ENCODE measurements at places on chromosomes 12 and 14.

DNA sequence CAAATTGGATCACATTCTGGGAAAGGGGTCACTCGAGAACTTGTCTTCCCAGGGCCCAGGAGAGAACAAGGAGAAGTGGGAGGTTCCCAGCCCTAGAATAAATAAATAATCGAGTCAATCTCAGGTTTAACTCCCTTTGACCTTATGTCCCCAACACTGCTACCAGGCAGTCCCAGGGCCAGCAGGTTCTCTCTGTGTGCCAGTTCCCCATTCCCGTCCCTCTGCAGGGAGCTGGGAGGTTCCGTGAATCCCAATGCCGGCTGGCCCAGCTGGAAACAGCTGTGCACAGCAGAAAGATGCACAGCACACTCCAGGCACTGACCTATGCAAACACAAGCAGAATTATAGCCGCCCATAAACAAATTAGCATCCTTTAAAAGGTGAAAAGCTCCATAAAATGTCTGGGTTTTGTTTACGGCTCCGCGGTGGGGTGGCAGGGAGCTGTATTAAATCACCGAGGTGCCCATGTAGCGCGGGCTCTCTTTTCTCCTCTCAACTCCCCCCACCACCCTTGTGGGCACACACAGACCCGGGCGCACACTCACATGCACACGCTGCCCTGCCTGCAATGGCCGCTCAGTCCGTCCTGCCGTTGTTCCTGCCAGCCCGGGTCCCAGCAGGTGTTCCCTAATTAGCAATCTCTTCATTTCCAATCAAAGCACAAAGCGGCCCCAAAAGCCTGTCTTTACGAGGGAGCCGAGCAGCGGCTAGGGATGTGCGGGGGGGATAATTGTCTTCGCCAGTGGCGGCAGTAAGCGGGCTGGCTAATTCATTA, 46.6 kb upstream of the ESRRB start:
- no peaks in the 10 kb centered on the region for H3K27me3 ChIP-seq
- DNase-seq: no peak
- peaks cover 5% of the 10 kb centered on the region for H3K4me1 ChIP-seq
- no peaks in the 10 kb centered on the region for H3K36me3 ChIP-seq
- H3K4me3 ChIP-seq: no peak overlapping the region
- H3K27ac ChIP-seq: no peak overlapping the region

DNA sequence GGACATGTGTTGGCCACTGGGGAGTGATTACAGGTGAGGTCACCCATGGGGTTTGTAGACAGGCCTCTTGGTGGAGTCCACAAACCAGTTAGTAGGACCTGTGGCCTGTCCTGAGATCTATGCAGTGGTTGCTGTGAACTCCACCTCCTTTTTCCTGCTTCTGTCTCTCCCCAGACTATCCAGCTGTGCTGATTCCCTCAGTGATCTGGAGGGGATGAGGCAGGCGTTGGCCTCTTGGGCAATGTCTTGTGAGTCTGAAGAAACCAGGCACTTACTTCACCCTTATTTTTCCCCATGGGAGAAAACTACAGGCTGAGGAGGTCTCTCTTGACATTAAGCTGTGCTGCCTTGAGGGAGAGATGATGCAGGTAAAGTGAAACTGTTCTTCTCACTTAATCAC, 257.2 kb upstream of the PRICKLE1 start:
- no peaks in the 10 kb centered on the region for H3K4me1 ChIP-seq
- no peaks in the 10 kb centered on the region for H3K36me3 ChIP-seq

DNA sequence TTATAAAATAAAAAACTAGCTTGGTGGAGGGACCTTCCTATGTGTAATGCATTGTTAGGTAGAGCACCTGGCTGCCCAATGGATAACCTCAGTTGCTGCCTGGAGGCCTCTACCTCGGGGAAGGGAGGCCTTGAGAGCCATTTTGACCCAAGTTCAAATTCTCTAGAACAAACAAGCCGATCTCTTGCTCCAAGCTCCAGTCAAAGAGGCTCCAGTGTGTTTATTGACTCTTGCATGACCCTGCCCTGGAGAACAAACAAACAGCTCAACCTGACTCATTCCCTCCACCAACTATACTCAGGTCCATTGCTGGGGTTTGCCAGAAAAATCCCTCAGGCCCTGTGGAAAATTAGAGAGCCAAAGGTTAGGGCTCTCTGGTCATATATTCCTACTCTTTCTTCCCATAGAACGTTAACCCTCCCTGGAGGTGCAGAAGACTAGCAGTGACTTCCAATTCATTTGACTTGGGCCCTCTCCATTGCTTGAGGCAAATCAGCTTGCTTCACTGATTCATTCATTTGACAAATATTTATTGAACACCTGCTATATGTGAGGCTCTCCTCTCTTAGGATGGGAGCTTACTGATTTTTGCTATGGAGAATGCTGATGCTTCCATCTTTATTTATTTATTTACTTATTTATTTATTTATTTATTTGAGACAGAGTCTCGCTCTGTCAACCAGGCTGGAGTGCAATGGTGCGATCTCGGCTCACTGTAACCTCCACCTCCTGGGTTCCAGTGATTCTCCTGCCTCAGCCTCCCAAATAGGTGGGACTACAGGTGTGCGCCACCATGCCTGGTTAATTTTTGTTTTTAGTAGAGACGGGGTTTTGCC, 73.7 kb upstream of the CISTR start:
- no peaks in the 10 kb centered on the region for H3K4me1 ChIP-seq
- H3K4me3 ChIP-seq: no peak overlapping the region
- no peaks in the 10 kb centered on the region for H3K36me3 ChIP-seq
- H3K27me3 ChIP-seq: no peaks in the 10 kb centered on the region
- no peak overlapping the region for H3K27ac ChIP-seq
- no peak for DNase-seq

- no peaks in the 10 kb centered on the region for H3K4me1 ChIP-seq
- H3K36me3 ChIP-seq: no peaks in the 10 kb centered on the region
- H3K4me3 ChIP-seq: no peak overlapping the region
- DNase-seq: no peak
Observed at GRCh38 chr14:65872536-65872935, 460.0 kb downstream of the FUT8 start.

- no peaks in the 10 kb centered on the region for H3K36me3 ChIP-seq
- H3K27ac ChIP-seq: no peak overlapping the region
- no peaks in the 10 kb centered on the region for H3K27me3 ChIP-seq
- DNase-seq: no peak
Observed at GRCh38 chr14:98070536-98070935, 1201.5 kb downstream of the BCL11B start.

DNA sequence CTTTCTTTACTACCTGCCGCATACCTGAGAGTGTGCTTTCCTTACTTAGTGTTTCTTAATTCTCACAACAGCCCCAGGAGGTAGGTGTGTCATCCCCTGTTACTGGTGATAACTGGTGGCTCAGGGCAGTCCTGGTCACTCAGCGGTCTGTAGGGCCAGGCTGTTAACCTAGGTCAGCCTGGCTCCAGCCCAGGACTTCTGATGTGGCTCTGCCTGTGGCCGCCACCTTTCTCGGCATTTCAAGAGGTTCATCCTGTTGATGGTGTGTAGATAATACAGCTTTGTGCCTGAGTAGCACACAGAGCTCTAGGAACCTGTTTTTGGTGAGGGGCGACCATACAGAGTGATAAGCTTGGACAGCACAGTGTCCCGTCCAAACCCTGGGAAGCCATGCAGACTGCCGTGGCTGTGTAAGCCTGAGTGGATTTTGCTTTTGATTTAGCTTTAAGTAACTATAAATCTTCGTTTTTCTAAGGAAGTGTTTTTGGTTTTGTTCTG, 11.9 kb upstream of the DNAH10 start:
- H3K4me1 ChIP-seq: no peaks in the 10 kb centered on the region
- no peaks in the 10 kb centered on the region for H3K36me3 ChIP-seq
- H3K27ac ChIP-seq: no peak overlapping the region
- no peak for DNase-seq

DNA sequence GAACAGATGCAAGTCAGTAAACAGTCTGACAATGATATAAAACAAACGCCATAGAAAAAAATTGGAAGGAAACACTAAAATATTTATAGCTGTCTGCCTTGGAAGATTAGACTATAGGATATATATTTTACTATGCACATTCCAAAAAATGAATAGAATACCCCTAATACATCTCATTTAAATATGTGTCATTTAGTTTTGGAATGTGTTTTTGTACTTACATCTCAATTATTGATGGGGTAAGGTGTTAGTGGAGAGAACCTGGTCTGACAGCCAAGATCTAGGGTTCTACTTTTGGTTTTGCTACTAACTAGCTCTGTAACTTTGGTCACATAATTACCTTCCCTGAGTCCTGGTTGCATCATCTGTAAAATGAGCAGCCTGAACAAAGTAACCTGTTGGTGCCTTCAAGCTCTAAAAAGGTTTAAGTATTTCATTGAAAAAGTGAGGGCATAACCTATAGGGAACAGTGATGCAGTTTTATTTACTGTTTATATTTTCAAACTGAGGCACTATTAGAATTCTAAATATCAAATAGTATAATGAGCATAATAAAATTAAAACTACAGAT, 28.6 kb upstream of the SLC6A13 start:
- no peak for DNase-seq
- H3K4me1 ChIP-seq: peaks cover 7% of the 10 kb centered on the region

DNA sequence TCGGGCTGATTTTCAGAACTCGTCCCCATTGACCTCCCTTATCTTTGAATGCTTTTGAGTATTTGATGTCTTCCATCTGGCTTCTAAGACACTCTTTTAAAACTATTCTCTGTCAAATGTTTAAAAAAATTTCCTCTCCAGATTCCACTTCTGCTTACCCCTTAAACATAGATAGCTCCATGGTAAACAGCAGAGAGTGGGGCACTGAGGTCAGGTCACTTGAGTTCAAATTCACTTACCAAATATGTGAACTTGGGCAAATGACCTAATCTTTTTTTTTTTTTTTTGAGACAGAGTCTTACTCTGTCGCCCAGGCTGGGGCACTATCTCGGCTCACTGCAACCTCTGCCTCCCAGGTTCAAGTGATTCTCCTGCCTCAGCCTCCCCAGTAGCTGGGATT, 126.8 kb upstream of the CPSF6 start:
- no peak overlapping the region for H3K4me3 ChIP-seq
- H3K4me1 ChIP-seq: peaks cover 9% of the 10 kb centered on the region
- H3K27me3 ChIP-seq: no peaks in the 10 kb centered on the region
- DNase-seq: no peak

DNA sequence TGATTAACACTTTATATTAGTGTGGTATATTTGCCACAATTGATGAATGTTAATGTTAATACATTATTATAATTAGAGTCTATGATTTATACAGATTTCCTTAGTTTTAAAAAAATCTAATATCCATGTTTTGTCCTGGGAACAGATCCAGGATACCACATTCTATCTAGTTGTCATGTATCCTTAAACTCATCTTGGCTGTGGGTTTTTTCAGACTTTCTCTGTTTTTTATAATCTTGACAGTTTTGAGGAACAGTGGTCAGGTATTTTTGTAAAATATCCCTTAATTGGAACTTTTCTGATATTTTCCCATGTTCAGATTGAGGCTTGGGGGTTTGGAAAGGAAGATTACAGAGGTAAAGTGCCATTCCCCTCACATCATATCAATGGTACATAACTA, 104.1 kb downstream of the LMNTD1 start:
- DNase-seq: no peak
- H3K27me3 ChIP-seq: no peaks in the 10 kb centered on the region
- no peaks in the 10 kb centered on the region for H3K36me3 ChIP-seq
- H3K27ac ChIP-seq: no peak overlapping the region
- H3K4me3 ChIP-seq: no peak overlapping the region
- no peaks in the 10 kb centered on the region for H3K4me1 ChIP-seq

DNA sequence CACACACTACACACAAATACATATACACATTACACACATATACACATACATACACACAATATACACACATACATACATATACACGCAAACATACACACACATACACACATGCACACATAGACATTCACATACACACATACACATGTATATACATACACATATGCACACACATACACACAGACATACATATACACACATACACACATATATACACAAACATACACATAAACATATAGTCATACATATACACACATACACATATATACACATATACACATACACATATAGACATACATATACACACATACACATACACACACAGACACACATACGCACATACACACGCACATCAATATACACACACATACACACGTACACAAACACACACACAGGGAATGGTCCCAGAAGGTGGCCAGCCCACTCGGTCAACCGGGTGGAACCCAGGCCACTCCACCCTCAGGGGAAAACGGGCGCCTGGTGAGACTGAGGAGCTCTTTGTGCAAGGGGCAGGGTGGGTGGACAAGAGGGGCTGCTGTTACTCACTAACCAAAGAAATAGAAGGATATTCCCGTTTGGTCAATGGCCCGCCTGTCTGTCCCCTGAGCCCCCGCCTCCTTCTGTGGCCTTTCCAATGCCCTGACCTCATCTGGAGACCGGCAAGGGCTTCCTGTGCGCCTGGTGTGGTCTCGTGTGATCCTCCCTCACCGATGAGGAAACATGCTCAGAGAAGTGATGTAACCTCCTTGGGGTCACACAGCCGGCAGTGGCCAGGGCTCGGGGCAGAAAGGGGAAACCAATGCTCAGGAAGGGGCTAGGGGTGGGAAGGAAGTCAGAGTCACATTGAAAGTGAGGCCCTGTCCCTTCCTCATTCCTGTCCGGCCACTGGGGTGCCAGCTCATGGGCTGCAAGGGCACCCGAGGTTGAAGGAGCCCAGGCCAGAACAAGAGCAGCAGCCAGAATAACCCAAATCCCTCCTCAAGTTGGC, 5.3 kb downstream of the TRPV4 start:
- H3K4me3 ChIP-seq: no peak overlapping the region
- peaks cover 5% of the 10 kb centered on the region for H3K4me1 ChIP-seq

DNA sequence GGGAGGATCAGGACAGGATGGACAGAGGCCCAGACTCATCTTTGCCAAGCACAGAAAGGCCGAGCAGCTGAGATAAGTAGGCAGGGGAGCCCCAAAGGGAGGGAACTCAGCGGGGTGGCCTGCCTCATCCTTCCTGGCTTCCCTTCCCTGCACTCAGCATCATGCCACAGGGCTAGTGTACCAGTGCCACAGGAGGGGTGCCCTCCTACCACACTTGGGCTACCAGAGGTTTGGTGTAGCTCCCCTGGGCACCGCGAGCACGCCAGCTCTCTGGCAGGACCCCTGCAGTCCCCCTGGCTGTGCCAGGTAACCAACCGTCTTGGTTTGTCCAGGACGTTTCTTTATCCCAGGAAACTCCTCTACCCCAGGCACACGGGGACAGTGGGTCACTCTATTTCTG, 123.5 kb downstream of the ESRRB start:
- H3K4me1 ChIP-seq: no peaks in the 10 kb centered on the region
- no peaks in the 10 kb centered on the region for H3K27me3 ChIP-seq
- H3K4me3 ChIP-seq: no peak overlapping the region
- DNase-seq: no peak
- no peak overlapping the region for H3K27ac ChIP-seq

All from vagina (tissue), 2 donors.